ENCODE measurements at places on chromosomes 1 and 21.

- DNase-seq = no peak
These were observed 35.7 kb downstream of the CLEC20A start for GRCh38 chr1:178461104-178461503.

DNA sequence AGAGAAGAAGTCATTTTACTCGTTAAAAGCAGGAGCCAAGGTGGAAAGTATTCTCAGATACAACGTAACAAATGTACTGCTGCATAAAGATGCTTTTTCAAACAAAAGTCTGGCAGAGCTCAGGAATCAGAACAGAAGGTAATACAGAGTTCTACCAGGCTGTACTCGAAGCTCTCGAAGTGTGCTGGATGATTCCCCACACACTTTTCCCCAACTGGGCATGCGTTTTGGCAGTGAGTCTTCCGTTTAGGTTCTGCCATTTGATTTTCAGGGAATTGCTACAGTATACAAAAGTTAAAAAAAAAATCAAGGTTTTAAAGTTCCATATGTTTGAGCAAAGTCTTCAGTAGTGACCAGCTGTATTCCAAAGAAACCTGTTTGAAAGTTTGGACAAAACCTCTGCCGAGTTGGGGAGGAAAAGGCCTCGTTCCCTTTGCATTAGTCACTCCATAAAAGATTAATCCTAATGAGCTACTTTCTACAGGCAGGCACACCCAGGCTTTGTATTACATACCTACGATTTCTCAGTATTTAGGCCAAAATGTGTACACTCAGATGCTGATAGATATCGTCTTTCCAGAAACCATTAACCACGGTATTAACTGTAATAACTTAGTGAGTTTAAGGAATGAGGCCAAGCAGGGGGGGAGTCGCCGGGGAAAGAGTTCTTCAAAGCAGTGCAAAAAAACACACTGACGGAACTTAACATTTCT, 477.1 kb downstream of the LMO4 start:
- no peak for DNase-seq

- no peak for DNase-seq
These were observed 19.5 kb upstream of the TSNAX start for GRCh38 chr1:231508941-231509340.

DNA sequence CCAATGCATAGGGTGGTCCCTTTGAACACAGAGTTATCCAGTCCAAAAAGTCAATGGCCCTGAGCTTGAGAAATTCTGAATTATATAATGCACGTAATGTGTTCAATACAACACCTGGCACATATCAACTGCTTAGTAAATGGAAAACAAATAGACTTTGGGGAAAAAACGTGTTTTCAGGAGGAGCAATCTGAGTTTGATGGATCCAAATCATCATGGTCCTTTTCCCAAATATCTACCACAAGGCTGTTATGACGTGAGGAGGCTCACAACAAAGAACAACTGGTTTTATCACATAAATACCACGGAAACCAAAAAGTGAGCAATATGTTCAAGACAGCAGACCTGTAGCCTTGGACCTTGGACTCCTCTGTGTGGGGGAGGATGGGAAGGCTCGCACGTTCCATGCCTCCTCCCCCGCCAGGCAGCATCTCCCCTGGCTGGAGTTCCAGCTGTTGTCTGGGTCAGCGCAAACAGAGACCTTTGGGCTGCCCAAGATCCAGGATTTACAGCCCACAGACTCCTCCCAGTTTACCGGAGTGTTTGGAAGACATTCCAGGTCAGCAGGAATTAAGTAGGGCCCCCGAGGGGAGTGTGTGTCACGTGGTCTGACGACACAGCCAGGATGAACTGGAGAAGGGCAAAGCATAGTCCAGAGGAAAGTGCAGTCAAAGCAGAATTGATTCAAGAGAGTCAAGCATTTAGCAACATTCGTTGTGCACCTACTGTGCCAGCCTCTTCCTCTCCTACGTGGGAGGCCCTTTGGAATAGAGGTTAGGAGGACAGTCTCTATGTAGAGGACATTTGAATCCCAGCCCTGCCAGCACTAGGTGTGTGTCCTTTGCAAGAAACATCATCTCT, 32.2 kb upstream of the MED18 start:
- no peak for DNase-seq

- no peak for DNase-seq
These were observed 70.2 kb upstream of the ERRFI1 start for GRCh38 chr1:8096105-8097011.

Measured in thoracic aorta (tissue), 2 donors.